ENCODE measurements at places on chromosomes 13 and 19. TPM values are rescaled to one million over a fixed set of nuclear protein-coding genes. Genes with fewer than 3 reads are reported as not detected.

PRSS57 gene
- not detected for total RNA-seq

KLK6 gene
- total RNA-seq, result not detected

ARHGAP33 gene
- 14.6 TPM for total RNA-seq

SULT2B1 gene
- total RNA-seq, result 0.51 TPM

ZSCAN4 gene
- total RNA-seq, result 0.16 TPM

PARP4 gene
- 88.4 TPM for total RNA-seq

ZNF723 gene
- not detected for total RNA-seq

KLK4 gene
- 1.4 TPM for total RNA-seq

LACC1 gene
- 10.1 TPM for total RNA-seq

PNMA8A gene
- total RNA-seq, result 0.80 TPM

MAMSTR gene
- 0.31 TPM for total RNA-seq

ANGPTL8 gene
- not detected for total RNA-seq

ETFB gene
- 130 TPM for total RNA-seq

PROSER3 gene
- 26.0 TPM for total RNA-seq

TRPM4 gene
- 182 TPM for total RNA-seq

TEKTIP1 gene
- total RNA-seq, result 6.0 TPM

AMER2 gene
- not detected for total RNA-seq

ADM5 gene
- total RNA-seq, result 1.3 TPM

ZGLP1 gene
- total RNA-seq, result 3.8 TPM

CATSPERD gene
- not detected for total RNA-seq

GPC5 gene
- 1.2 TPM for total RNA-seq

CGB5 gene
- total RNA-seq, result not detected

ZNF610 gene
- total RNA-seq, result 1.7 TPM

Data from mucosa of descending colon (tissue), 3 donors.